ENCODE measurements at places on chromosomes 6 and 20.

DNA sequence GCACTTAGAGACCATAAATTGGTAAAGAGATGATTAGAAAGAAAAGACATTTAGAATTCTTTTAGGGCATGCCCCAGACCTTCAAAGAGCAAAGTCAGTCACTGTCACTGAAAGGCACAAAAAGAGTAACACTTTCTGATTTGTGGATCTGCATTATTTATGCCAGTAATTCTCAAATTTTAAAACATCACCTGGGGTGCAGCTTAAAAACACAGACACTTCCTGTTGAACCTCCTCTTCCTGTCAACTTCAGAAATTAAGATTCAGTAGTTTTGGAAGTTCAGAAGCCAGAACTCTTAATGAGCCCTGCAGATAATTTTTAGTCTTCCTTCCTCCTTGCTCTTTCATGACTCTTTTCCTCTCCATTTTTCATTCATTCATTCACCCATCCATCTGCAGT, 137.5 kb downstream of the NRN1 start:
- no peak for DNase-seq

DNA sequence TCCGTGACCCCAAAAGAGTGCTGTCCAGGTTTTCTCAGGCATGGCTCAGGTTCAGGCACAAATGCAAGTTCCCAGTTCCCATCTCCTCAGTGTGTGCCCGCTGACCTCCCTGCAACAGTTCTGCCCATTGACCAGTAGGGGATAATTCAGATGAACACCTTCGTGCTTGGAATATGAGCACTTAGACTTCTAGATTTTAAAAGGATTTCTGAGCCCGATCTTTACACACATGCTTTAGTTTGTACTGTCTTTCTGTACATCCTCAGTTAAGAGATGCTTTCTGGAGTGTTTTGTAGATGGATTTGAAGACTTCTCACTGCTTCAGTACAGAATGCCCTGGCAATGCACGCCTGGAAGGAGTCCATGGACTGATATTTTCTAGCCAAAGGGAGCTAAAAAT, 239.6 kb upstream of the PLCB4 start:
- no peak for DNase-seq

DNA sequence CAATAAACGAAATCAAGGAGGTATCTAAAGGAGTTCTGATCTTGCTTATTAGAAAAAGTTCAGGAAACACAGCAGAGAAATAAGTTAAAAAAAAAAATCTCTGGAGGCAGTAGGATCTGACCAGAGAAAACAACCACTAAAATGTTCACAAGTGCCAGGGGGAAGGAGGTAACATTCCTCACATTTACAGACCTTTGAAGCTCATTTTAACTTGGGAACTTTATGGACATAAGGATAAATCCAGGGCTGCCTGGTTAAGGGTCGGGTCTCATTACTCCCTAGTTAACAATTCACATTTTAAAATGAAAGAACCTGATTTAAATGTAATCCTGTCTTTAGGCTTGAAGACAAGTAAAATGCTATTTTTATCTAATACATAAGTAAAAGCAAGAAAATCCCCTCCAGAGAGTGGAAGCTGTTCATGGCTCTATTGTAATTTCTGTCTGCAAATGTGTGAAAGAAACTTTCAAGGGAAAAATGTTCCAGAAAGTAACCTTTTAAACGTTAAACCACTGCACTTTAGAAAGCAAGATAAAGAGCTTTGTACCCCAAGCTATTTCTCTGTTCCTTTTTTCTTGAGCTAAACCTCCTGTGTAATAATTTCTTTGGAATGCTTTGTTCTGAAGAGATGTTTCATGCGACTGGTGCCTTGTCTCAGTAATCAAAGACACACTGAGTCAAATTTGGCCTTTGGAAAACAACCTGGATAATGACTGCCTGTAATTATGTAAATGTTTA, 38.2 kb downstream of the MYLIP start:
- DNase-seq, result no peak

DNA sequence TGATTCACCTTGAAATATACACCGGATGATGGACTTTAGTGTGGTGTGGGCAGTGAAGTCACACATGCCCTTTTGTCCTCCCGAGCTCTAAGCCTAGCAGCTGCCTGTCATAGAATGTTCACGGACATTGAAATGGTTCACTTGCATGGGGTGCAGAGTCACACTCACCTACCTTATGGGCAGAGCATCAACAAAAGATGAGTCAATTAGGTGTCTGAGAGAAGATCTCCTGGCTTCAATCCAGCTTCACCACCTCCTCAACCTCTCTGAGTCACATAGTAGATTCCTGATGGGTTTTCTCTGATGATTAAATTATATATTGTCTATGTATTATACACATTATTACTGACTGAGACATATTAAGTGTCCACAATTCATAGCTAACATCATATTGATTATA, 48.1 kb upstream of the HLA-E start:
- no peak for DNase-seq

Data from HS-5 (cell line).